ENCODE measurements at places on chromosomes 4 and X. TPM values are rescaled to one million over a fixed set of nuclear protein-coding genes. Genes with fewer than 3 reads are reported as not detected.

Gene ZCCHC12
- total RNA-seq: not detected

Gene TLR8
- 0.37 TPM for total RNA-seq

Gene KDM6A
- 7.1 TPM for total RNA-seq

Gene MSX1
- total RNA-seq: 0.61 TPM

Gene USP17L5
- not detected for total RNA-seq

Gene SPATA18
- 2.3 TPM for total RNA-seq

DNA sequence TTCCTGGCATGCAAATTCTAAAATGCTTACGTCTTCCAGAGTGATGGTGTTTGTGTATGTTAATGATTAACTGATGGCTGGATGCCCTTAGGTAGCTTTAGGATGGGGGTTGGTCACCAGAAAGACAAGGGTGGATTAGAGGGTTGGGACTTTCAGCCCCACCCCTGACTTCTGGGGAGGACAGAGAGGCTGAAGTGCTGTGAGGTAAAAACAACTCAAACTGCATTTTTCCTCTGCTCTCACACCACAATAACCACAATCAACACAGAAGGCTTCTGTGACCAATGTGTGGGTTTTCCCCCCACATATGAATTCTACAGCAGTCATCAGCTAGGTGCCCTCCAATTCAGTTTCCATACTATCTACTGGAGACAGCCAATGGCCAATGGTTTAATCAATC is 18.7 kb upstream of the DDIT4L start:
- DNase-seq: no peak

- DNase-seq: no peak
These were observed 656.9 kb upstream of the CPEB2 start for GRCh38 chr4:14345356-14345775.

- DNase-seq: no peak
These were observed 23.8 kb upstream of the PLAC1 start for GRCh38 chrX:134682081-134682480.

GRCh38 chr4:6437826-6438238 is 34.6 kb downstream of the PPP2R2C start:
- no peak for DNase-seq

DNA sequence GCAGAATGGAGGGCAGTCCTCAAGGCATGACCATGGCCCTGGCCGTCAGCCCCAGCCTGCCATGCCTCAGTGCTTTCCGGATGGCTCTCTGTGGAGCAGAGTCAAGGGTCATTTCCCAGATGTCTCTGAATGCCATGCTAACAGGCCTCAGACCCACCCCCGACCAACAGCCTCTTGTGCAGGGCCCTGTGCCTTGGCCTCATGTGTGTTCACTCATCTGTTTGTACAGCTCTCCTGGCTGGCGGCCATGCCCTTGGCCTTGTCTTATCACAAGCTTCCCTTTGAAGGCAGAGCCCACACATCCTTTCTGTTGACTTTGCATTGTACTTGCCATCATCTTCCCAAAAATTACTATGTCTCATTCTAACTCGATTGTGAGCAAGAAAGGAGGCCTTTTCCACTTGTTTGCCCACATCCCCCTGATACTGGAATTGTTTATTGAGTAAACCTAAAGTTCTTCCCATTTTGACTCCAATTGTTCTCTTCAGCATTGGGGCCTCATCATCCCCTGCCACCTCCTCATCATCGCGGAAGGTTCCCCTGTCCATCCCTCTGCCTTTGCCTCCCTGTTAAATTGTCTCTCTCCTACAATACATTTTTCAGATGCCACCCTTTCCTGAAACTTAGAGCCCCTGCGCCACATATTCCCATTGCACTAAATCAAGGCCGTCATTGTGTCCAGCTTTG is 6.3 kb downstream of the CA5B start:
- DNase-seq: no peak

DNA sequence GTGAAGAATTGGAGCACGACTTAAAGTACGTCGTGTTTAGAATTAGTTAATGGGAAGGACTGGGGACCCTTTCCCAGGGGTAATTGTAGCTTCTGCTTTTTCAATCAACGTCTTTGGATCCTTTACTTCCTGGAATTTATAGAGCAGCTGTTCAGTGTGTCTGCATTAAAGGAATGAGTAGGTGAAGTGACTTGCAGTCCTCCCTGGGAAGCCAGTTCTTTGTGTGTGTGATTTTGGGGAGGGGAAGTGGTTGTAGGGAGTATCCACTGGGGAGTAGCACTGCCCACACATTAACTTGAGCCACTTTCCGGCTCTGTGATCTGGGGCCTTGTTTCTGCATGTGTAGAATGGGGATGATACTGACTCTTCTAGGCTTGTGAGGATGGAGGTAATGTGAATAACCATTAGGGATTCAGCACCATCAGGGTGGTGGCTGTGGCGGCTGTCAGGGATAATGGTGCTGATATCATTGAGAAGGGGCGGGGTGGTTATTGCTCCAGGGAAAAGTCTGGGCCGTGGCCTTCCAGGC is 54.7 kb downstream of the TMEM131L start:
- DNase-seq: no peak

GRCh38 chrX:42490111-42490510 is 287.9 kb downstream of the PPP1R2C start:
- DNase-seq: no peak

- DNase-seq: no peak
These were observed 9.9 kb downstream of the NSG1 start for GRCh38 chr4:4396628-4397440.

DNA sequence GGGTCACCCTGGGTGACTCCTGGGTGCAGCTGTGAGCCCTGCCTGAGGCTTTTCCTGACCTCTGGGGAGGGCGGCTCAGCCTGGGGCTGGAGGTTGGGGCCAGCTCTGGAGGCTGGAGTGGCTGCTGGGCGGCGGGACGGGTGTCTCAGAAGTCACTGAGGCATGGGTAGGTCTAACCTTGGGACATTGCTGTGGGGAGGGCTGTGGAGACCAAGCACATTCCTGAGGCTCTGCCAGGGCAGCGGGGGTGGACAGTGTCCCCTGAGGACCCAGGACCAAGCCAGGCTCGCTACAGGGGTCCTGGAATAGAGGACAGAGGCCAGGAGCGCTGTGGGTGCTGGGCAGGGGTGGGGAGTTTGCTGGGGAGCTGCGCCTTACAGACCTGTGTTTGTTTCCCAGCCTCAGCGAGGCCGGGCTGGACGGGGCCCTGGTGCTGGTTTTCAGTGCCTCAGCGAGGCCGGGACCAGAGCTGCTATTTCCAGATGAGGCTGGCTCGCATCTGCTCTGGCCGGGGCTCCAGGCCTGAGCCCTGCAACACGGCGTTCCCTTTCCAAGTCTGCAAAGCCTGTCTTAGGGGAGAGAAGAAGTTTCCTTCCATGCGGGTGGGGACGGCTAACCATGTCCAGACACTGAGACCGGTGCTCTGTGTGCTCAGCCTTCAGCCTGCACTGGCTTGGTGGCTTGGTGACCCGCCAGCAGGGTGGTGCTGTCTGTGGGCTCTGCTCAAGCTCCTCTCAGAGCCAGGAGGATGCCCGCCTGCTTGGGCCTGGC is 3.0 kb upstream of the SLC25A6 start:
- no peak for DNase-seq

- DNase-seq: no peak
These were observed 34.1 kb upstream of the TNIP3 start for GRCh38 chr4:121198251-121198650.

DNA sequence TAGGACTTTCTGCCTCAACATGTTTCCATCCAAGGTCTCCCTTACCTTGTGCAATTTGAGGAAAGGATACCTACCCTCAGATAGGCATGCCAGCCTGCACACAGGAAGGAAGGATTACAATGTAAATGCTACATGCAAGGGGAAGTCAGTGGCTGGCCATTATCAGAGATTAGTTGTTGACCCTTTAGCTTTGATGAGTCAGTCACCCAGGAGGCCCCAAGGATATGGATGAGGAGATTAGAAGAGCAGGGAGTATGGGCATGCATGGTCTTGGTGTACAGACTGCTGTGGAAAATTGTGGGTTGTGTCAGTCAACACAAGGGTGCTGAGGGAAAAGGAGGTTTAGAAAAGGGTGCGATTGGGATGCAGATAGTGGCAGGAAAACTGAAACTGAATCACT is 92.0 kb downstream of the GUCY2F start:
- no peak for DNase-seq

GRCh38 chrX:39936886-39937770 is 160.6 kb downstream of the BCOR start:
- no peak for DNase-seq
